ENCODE measurements at places on chromosomes 6 and 20.

DNA sequence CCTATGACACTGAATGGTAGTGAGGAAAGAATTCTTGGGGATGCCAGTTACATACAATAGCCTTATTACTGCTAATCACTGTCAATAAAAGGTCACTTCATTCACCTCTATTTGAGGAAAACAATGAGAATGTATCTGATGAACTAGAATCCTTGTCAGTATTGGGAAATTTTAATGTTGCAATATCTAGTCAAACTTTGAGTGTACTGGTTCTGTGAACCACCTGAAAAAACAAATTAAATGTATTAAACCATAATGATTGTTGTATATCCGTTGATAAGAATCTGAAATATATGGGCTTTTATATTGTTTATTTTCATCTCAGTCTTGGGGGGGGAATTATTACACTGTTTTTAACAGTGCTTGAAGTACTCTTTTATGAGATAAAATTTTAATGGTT is 10.6 kb downstream of the TAF11 start:
- DNase-seq, result no peak

- no peak for DNase-seq
Measured at GRCh38 chr6:39938773-39939654, 4.8 kb upstream of the MOCS1 start.

DNA sequence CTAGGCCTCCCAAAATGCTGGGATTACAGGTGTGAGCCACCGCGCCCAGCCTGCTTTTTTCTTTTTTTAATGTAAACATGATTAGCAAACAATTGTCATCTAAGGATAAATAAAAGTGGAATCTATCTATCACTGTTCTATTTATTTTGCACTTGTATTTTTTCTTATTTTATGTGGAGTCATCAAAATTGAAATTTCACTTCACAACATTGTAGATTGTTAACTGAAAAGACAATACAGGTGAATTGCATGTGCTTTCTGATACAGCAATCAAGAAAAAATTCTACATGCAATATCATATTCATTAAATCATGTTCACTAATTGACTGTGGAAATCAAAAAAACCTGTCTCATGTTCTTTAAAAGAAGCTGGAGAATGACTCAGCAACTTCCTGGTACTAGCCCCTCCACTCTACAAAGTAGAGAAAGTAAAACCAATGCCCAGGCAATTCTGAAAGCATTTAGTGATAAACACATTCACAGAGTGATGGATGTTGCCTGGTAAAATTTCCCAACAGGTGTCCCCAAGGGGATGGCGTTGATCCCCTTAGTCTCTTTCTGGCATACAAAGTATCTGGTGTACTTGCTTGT is 10.7 kb upstream of the RFX6 start:
- no peak for DNase-seq

- DNase-seq, result no peak
Measured at GRCh38 chr6:10258341-10258740, 156.5 kb downstream of the TFAP2A start.

DNA sequence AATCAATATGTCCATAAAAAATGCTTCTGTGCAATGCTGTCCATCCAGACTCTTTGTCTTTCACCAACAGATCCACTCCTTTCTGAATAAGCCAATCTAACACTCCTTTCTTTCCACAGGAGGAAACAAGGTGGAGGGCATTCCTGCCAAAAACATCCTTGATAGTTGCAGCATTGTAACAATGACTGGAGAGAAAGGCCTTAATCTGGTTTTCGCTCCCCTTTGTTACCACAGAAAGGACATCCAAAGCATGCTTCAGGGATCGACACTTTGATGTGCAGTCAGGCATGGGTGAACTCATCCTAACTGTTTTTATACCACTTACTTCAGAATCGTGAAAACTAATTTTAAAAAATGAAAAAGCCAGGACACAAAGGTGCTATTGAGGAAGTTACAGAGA is 7.4 kb downstream of the IBTK start:
- DNase-seq, result no peak

- DNase-seq, result no peak
Measured at GRCh38 chr6:143059663-143060353, 881 bp upstream of the AIG1 start.

DNA sequence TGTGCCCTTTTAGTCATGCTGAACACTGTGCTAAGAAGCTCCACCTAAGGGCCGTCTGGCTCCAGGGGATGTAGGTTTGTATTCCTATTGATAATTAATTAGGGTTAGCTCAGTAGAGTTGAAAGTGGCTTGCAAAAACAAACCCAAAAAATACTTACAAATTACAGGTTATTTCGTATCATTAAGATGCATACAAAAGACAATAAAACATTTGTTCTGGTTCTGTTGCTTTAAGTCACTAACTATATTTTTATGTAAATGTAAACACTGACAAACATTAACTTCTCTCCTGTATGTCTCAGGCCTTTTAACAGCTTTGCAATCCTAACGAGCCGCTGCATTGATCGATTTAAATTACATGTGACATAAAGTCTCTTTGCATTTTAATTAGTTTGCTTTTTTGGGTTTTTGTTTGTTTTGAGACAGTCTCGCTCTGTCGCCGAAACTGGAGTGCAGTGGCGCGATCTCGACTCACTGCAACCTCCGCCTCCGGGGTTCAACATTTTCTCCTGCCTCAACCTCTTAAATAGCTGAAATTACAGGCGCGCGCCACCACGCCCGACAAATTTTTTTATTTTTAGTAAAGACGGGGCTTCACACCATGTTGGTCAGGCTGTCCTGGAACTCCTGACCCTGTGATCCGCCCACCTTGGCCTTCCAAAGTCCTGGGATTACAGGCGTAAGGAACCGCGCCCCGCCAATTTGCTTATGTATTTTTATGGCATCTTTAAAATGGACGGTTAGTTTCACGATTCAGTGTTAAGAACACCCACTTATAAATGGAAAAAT is 110.9 kb downstream of the HFE start:
- peak; percentile 60 for DNase-seq

GRCh38 chr20:37194621-37195417 is 15.5 kb upstream of the MROH8 start:
- DNase-seq, result no peak
